Stimulated activated CD8-positive, alpha-beta memory T cell treated with anti-CD3 and anti-CD28 coated beads, Interleukin-4, amount 100 ng/mL, for 24 hours (primary cell): ENCODE measurements at places on chromosomes 7 and 10.

DNA sequence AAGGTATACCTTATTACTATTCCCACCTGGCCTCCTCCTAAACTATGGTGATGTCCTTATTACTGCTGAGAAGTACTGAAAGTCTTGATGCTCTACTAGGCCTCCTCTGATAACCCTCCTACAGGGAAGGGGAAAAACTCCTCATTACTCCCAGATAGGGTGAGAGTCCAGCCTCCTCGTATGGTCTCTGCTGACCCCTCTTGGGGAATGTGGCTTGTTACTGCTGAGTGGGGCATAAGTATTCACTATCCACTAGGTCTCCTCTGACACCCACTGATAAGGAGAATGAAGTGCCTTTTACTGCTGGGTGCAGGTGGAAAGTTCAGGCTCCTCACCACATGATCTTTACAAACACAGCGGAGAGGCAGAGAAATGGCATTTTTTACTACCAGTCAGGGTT, 222.9 kb downstream of the CHRM2 start:
- no peak for DNase-seq

DNA sequence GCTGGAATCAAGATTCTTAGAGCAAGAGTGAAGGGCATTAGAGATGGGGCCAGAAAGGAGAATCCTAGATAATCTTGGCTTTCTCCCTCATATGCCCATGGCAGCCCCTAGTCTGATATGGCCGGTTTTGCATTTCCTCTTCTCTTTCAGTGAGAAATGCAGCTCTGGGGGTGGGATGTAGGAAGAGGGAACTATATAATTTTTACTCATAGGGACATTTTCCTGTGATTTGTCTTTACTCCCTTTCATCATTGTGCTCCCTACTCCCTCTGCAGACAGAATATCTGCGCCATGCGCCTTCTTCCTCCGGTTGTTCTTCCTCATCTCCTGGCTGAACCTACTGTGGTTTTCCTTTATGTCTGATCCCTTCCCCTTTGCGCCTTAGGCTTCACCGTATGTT, 16.8 kb upstream of the CHCHD1 start:
- no peak for DNase-seq

GRCh38 chr7:151867912-151868311, 9.0 kb downstream of the PRKAG2 start:
- DNase-seq: no peak

DNA sequence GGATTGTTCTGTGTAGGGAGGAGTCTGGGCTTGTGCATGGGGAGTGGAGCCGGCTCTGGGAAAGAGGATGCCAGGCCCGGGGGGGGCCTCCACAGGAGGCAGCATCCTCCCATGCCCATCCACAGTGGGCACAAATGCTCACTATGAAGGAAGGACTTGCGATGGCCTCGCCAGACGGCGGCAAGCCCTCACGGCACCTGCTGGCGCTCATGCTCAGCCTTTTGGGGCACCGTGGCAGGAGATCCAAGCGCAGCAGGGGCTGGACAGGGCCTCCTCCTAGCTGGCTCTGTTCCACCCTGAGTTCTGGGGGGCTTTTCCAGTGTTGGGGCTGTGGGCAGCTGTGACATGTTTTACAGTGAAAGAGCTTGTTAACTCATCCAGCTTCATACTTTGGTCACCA, 15.2 kb downstream of the MDH2 start:
- no peak for DNase-seq

DNA sequence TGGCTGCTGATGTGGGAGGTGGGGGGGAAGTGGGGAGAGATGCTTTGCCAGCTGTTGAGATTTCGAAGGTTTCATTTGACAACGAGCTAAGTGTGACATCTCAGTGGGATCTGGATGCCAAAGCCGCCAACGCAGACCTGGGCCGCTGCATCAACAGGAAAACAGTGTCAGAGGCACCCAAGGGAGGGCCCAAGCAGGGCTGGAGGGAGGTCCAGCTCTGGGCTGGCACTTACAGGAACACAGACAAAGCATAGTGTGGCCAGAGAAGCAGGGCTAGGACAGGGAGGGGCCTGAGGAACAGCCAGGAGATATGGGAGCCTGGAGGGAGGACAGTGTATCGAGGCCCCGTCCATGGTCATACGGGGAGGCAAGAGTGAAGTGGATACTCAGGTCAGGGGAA, 73.1 kb downstream of the GTF2IRD1 start:
- no peak for DNase-seq

GRCh38 chr7:24576171-24577025, 3.1 kb downstream of the PALS2 start:
- DNase-seq: no peak

GRCh38 chr7:137652721-137653120, 194.1 kb downstream of the DGKI start:
- DNase-seq: no peak
